Activated CD8-positive, alpha-beta T cell treated with anti-CD3 and anti-CD28 coated beads for 36 hours (primary cell): ENCODE measurements at places on chromosomes 3 and 15.

DNA sequence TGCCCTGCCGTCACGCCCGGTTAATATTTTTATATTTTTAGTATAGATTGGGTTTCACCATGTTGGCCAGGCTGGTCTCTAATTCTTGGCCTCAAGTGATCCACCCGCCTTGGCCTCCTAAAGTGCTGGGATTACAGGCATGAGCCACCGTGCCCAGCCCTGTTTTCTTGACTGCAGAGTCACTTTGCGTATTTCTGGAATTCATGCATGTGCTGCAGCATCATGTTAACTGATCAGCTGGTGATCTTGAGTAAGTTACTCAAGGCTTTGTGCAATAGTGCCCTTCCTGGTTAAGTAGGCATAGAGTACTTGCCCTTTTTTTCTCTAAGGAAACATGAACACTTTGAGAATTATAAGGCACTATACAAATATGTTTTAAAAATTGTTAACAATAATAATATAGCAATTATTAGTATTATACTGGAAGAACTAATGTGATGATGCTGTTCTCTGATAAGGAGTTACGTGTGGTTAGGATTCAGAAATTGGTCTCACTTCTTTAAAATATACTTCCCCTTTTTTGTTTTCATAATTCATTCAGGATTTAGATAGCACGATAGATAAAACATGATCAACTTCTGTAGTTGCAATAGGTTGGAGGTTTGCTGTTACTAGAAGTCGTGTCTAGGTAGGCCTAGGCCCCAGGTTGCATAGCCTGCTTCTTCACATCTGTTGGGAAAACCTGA is 33.6 kb downstream of the GPR171 start:
- no peak for DNase-seq

DNA sequence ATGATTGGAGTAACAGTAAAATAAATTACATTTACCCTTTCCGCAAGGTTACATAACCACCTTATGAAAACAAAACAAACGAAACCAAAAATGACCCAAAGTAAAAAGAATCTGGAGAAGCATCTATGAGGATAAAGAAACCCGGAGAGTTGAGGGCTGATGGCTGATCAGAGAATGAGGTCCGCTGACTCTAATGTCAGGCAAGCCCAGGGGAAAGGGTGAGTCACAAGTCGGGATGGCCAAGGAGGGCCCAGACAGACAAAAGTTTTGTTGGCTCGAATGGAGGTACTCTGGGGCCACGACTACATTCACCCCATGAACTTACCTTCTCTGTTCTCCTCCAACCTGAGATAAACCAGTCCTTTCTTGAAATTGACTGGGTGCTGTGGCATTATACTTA is 95.7 kb downstream of the RORA start:
- no peak for DNase-seq

GRCh38 chr3:14319654-14320182 is 82.7 kb upstream of the SLC6A6 start:
- DNase-seq = peak; percentile 54

DNA sequence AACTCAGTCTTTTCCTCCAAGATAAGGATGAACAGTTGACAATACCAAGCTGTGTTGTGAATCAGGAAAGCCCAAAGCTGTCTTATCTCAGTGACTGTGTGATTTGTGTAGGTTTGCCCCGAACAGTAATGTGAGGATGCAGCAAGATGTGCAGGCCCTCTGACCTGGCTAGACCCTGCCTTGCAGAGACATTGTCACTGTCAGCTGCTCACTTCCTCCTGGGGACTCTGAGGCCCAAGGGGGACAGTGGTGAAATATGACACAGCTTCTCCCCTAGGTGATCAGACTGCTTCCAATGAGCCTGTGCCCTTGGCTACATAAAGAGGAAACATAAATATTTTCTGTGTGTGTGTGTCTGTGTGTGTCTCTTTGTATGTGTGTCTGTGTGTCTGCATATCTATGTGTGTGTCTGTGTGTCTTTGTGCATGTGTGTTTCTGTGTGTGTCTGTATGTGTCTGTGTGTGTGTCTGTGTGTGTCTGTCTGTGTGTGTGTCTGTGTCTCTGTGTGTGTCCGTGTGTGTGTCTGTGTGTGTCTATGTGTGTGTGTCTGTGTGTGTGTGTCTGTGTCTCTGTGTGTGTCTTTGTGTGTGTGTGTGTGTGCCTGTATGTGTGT is 21.7 kb downstream of the LRRK1 start:
- no peak for DNase-seq

DNA sequence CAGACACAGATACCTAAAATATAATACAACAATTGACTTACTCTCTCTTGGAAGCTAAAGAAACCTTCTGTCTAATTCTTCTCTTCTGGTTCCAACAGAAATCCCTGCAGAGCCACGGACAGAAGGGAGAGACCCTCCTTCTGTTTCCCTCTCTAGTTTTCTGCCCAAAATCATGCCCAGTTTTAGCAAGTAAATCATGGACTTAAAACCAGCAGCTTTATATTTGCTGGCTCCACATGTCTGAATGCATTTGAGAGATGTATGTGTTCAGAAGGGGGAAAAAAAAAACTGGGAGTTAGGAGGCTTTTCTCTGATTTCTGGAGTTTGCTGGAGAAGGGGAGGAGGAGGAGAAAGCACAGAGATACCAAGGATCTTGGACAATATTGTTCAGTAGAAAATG is 147.1 kb downstream of the LSAMP start:
- no peak for DNase-seq

DNA sequence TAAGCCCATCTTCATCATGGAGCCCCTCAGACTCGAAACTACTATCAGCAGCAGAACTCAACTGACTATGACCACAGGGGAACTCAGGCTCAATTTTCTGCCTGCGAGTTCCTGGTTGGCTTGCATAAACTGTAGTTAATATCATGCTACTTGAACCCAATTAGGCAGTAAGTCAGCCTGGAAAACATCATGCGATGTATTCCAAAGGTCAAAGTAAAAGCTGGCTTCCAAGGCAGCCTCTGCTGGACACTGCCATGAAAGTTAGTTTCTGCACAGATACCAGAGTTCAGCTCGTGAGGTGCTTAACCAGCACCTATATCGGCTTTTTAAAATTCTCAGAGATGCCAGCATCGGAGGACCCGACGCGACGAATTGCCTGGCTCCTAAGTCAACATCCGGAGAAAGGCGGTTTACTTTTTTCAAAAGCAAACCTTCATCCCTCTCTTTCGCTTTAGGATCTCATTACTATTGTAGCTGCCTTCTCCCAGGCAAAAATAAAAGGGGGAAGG is 3.8 kb downstream of the ANP32A start:
- DNase-seq = peak; percentile 21

GRCh38 chr3:126577261-126577660 is 18.5 kb upstream of the C3orf22 start:
- no peak for DNase-seq

DNA sequence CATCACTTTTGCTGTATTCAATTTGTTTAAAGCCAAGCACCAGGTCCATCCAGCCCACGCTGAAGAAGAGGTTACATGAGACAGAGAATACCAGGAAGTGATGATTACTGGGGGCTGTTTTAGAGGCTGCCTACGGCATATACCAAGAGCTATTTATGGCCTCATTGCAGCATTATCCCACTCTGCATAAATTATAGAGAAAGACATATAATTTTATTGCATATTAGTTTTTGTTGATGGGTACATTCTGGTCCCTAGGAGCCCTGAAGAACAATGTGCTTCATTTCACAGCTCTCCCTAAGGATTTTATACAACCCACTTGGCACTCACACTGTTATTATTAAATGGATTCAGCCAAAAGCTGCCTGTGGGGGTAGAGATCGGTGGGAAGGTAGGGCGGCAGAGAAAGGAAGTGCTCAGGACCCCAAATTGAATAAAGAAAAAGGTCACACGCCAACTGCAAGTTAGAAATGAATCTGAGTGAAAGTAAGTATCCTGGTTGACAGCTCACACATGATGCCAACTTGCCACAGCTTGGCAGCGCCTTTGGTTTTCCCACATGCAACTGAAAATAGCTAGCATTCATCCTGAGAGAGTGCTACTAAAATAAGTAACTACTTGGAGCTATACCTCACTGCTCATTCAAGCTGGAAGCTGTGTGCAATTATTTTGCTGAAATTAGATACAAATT is 73.7 kb downstream of the CCNL1 start:
- no peak for DNase-seq

- DNase-seq = no peak
Measured at GRCh38 chr15:72237853-72238224, 6.8 kb upstream of the PKM start.

GRCh38 chr3:77207753-77208152 is 167.9 kb downstream of the ROBO2 start:
- DNase-seq = no peak

DNA sequence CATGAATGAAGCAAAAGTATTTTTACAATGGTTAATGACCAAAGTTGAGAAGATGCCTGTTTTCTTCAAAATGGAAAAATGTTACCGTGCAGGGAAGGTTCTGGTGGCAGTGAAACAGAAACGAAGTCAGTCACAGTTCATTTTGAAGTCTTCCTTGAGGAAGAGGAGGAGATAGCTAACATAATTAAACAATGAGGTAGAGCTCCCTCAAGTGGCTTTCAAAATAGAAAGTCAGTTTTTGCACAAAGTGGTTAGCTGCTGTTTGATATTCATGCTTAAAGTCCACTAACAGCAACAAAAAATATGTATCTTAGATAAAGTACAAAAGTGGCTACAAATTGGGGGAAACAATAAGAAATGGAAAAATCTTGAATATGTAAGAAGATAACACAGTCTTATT is 87.3 kb downstream of the TFG start:
- DNase-seq = no peak

DNA sequence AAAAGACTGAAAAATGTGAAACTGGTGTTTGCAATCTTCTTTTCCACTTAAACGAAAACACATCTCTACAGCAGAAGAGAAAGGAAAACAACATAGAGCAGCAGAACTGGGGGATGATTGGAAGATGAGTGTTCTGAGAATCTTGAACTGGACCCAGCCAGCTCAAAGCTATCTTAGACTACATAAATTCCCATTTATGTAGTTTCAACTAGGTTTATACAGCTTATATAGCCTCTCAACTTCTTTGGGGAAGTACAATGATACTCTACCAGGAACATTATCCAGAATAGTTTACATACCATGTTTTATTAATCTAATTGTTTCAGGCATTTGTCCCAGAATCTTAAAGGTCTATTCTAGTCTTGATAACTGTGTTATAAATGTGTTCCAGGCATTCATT is 658.2 kb upstream of the LMCD1 start:
- no peak for DNase-seq

DNA sequence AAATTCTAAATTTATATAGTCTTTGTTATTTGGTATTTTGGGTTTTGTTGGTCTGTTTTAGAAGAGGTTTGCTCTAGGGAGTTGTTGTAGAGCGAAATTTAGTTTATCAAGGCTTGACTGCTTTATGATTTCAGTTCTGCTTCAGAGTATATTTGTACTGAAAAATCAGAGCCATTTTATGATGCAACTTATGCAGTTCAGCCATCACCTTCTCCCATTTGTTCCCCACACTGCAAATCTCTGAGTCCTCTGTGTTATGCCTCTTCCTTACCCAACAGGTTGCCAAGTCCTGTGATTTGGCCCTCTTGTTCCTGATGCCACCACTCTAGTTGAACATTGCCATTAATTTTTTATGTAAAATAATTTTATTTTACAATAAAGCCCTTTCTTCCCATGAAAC is 140.4 kb downstream of the ZNF609 start:
- DNase-seq = no peak

DNA sequence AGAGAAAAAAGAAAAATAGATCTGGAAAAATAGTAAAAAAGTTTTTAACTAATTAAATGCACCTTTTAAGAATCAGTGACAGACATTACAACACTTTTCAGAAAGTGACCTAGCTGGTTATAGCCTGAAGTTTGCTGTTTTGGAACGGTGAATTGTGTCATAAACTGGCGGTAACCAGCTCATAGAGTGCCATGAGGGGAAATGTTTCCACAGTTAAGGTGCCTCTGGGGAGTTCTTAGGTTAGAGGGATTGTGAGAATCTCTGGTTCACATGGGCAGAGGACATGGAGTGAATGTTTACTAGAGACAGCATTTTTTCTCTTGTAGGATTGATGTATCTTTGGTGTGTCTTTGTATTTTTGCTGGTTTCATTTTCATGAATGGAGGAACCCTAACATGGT is 2.8 kb downstream of the TBC1D23 start:
- no peak for DNase-seq
